H1 (cell line): ENCODE measurements at places on chromosomes 12 and 14. TPM values are rescaled to one million over a fixed set of nuclear protein-coding genes. Genes with fewer than 3 reads are reported as not detected.

The TAS2R8 gene
- total RNA-seq, result not detected in 2 replicates

The CRACR2A gene
- 3.0 and 3.2 TPM in 2 replicates for total RNA-seq

- DNase-seq, result no peak
Measured at GRCh38 chr14:30333934-30334333, 225.0 kb upstream of the G2E3 start.

- DNase-seq, result no peak
Measured at GRCh38 chr14:104749111-104749649, 3.8 kb upstream of the SIVA1 start.

The ART4 gene
- not detected in 2 replicates for total RNA-seq

The NEDD8 gene
- total RNA-seq, result 241 and 253 TPM in 2 replicates
